ENCODE measurements at places on chromosomes 16 and 17.
A peak's percentile ranks its signal among the peaks of the same experiment; 100 is the strongest.

DNA sequence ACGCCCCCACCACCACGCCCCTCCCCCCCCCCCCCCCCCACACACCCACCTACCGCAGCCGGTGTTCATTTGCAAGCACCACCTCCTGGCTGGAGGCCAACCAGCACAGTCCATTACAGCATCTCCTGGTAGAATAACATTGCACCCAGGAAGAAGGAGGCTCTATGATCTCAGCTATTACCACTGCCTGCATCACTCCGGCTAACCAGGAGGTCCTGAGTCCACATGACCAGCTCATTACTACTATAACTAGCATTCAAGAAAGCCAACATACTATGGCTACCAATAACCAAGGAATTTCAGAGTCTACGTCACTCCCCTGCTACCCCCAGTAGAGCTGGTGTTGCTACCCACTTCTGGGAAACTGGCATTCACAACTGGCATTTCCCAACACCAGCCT is 81.1 kb upstream of the ALOX12 start:
- no peak for DNase-seq

DNA sequence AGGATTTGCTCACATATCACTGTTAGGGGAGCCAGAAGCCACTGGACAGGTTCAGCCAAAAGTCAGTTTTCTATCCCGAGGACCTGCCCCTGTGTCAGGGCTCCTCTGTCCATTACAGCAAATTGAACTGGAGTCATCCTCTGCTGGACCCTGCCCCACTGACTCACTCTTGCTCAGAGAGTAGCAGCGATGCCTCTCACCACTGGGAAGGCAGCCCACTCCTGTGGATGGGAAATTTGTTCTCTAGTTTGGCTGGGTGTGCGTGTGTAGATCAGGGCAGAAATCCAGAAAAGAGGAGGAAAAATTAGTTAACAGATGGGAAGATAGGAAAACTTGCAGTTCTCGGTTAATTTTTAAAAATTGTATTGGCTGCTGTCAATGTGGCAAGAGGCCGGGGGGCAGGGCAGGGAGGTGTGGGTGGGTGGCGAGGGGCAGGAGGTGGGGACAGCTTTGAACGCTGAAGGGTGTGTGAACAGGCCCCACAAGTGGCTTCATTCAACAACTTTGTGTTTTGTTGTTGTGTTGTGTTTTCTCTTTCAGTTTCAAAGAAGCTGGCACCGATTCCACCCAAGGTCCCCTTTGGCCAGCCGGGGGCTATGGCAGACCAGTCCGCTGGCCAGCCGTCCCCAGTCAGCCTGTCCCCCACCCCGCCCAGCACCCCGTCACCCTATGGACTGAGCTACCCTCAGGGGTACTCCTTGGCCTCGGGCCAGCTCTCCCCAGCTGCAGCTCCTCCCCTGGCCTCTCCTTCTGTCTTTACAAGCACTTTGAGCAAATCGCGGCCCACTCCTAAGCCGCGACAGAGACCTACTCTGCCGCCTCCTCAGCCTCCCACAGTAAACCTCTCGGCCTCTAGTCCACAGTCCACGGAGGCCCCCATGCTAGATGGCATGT is 33.6 kb downstream of the ELAC2 start:
- DNase-seq: no peak

- DNase-seq: peak; percentile 65
Observed at GRCh38 chr17:50686494-50687199, 21.1 kb downstream of the ANKRD40 start.

GRCh38 chr16:23124315-23124714 is 24.9 kb downstream of the USP31 start:
- no peak for DNase-seq

DNA sequence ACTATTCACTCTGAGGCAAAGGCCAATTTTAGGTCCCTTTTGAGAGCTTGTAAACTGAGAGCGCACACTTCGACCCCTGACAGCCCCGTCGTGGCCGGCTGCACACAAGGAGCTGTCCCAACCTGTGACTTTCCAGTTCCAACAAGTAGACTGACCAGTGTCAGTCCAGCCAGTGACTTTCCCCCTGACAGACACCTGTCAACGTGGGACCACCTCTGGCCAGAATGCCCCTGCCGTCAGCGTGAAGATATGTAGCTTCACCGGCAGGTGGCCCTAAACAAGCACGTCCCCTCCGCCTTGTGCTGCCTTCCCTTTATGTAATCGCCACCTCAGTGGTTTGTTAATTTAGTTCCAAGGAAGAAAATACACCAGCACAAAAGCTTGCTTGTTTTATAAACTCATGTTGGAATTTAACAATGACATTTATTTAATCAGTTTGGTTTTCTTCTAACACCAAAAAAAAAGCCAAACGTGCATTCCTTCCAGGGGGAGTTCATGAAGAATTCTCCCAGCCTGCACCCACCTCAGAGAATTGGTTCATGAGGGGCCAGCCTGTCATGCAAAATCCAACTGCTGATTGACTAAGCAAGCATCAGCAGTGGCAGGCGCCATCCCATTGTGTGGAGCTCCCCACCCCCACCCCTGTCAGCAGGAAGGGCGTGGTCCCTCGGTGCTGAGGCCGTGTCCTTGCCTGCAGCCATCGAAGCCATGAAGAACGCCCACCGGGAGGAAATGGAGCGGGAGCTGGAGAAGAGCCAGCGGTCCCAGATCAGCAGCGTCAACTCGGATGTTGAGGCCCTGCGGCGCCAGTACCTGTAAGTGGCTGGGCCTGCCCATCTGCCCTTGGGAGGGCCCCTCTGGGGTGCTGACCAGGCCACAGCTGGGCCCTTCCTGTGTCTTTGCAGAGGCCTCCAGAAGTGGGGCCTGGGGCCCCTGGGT is 33.9 kb downstream of the PLD6 start:
- DNase-seq: peak; percentile 79

GRCh38 chr17:41540921-41541625 is 13.0 kb upstream of the KRT19 start:
- no peak for DNase-seq

DNA sequence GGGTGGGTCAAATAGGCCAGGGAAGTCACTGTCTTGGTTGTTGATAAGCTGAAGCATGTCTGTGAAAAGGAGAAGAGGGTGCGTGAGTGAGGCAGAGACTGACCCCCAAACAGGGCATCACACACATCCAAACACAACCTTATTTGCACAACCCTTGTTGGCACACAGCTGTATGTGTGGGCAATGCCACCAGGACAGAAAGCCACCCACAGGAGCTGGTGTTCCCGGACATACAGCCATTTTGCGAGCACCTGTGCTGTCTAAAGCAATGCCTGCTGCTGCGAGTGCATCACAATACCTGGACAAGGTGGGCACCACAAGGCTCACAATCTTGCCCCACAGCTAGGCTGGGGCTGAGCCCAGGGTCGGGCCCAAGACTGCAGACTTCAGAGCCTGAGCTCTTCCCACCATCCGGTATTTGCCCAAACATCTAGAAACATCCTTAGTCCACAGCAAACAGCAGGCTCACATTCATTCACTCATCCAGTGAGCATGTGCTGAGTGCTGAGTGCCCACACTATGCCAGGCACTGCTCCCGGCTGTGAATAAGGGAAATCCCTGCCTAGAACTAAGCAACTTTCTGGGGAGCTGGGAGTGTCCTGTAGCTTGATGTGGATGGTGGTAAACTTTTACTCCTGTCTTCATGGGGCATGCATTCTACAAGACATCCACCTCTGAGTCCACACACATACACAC is 16.2 kb downstream of the SREBF1 start:
- no peak for DNase-seq

DNA sequence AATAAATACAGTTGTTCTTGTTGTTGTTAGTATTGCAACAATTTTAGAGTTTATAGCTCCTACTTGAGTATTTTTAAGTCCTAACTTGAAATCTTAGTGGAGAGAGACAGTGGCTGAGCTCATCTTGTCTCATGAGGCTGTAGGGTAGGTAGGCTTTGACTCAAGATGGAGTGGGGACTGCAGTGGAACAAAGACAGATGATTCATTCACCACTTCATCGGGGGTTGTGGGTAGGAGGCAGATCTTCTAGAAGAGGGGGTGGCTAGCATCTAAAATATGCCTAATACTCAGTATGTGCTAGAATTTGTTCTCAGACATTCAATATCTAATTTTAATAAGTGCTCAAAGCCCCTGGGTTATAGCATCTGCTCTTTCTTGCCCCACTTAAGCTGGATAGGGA is 13.1 kb upstream of the MMD start:
- no peak for DNase-seq

- DNase-seq: peak; percentile 39
Observed at GRCh38 chr17:78882540-78883088, 20.4 kb downstream of the CEP295NL start.

GRCh38 chr16:11783319-11784037 is 13.6 kb downstream of the ZC3H7A start:
- no peak for DNase-seq

DNA sequence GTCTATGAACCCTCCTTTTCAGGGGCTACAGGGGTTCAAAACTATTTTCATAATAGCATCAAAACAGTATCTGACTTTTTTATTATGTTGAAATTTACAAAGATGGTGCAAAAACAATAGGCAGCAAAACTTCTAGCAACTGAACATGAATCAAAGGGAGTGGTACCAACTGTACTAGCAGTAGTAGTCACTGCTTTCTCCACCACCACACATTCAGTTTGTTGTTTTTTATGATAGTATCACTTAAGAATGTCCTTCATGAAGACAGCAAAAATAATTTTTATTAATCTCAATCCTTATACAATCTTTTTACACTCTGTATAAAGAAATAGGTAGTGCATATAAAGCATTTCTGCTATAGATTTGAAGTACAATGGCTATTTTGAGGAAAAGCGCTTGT is 47.6 kb downstream of the MED13 start:
- DNase-seq: no peak

DNA sequence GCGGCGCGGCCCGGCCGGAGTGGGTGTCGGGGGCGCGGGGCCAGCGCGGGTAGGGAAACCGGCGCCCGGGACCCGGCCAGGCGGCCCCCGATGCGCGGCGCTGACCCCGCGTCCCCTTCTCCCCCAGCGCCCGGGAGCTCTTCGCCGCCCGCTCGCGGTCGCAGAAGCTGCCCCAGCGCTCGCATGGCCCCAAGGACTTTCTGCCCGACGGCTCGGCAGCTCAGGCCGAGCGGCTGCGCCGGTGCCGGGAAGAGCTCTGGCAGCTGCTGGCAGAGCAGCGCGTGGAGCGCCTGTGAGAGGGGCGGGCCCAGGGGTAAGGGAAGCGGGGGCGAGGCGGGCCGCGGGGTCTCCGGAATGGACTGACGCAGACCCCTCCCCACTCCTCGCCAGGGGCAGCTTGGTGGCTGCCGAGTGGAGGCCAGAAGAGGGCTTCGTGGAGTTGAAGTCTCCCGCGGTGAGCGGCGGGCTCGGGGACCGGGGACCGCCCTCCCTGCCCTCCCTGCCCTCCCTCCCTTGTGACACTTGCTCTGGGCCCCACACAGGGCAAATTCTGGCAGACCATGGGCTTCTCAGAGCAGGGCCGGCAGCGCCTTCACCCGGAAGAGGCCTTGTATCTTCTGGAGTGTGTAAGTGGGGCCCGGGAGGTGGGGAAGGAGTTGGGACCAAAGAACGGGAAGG is 430 bp downstream of the TSEN54 start:
- peak; percentile 35 for DNase-seq

DNA sequence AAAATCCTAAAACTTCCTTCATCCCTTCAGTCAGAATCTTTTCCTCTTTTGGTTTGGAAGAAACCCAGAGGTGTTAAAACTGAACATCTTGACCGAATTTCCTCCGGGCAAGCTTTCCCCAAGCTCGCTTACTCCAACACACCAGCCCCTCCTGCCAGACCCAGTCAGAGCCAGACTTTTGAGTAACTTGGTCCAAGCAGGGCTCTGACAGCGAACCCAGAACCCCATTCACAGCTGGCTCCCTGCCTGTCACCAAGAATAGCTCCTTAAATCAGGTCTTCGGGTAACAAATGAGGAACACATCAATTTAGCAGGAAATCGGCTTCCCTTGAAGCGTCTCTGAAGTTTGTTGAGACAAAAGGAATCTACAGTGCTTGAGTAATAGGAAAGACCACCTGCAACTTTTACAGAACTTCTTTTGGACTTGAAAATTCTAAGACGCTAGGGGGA is 27.3 kb downstream of the GAS7 start:
- DNase-seq: no peak

GRCh38 chr17:73069164-73069770 is 23.2 kb downstream of the SLC39A11 start:
- no peak for DNase-seq

DNA sequence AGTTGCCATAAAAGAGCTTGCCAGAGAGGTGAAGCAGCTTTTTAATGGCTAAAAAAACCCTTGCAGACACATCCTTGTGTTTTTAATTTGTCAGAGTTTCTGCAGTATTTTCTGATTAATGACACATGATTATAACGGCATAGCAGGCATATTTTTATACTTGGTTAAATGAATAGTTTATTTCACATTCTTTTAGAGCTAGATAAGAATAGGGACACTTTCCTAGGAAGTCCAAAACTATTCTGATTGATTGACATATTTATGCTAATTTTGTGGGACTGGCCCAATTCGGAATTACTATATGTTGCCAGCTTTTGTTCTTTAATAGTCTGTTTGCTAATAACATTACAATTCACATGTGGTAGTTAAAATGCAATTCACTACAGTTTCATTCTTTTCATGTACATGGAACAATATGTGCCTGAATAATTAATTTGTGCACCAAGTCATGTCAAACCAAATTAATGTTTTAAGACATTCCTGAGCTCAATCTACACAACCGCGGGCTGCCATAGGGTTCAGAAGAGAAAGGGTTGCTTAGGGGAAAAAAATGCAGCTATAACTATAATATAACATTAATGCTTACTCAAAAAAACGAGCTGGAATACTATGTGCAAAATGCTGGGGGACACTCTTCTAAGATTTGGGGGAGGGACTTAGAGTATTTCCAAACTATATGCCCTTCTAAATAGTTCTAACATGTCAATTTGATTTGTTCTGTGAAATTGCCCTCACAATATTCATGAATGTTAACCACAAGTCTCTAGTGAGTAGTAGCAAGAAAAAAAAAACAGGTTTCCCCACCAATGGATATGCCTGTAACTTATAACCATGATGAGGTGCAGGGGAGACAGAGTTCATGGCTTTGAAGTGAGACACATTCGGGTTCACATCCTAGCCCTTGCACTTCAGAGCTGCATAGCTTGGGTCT is 305.4 kb downstream of the CEP112 start:
- no peak for DNase-seq

GRCh38 chr17:4249452-4250029 is 14.2 kb downstream of the ANKFY1 start:
- DNase-seq: no peak

DNA sequence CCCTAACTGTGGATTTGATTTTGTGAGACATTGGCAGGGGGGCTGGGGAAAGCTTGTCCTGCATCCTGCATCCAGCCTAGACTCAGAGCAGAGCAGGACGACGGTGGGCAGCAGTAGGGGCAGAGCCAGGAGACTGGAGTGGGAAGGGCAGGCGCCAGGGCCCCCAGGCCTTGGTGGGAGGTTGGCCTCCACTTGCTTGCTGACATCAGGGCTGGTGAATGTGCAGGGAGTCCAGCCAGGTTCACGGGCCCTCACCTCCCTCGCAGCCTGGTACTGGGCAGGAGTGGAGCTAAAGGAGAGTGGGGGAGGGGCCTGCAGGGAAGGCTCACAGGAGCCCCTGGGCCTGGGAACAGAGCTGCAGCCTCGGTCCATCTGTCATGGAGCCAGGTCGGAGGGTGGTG is 2.2 kb upstream of the SMTNL2 start:
- DNase-seq: no peak

Data from ELF-1 (cell line).